ENCODE measurements at places on chromosomes 5 and 9. TPM values are rescaled to one million over a fixed set of nuclear protein-coding genes. Genes with fewer than 3 reads are reported as not detected.

GRCh38 chr5:149271195-149271715 lies 404 bp upstream of the AFAP1L1 start:
- no peak for DNase-seq

Gene PCDHGA6
- 4.1 TPM for total RNA-seq

- no peak for DNase-seq
These were observed 412.7 kb downstream of the CDH10 start for GRCh38 chr5:24232041-24232440.

Gene DMRT3
- not detected for total RNA-seq

- DNase-seq, result no peak
These were observed 232.5 kb downstream of the GADD45G start for GRCh38 chr9:89837162-89837933.

Gene AGTPBP1
- total RNA-seq, result 65.2 TPM

- no peak for DNase-seq
These were observed 283.7 kb downstream of the CSNK1G3 start for GRCh38 chr5:123795688-123796087.

Gene PCDHB9
- total RNA-seq, result 0.63 TPM

- DNase-seq, result no peak
These were observed 513.2 kb downstream of the SPOCK1 start for GRCh38 chr5:136985785-136986475.

Gene ZNF883
- 0.26 TPM for total RNA-seq

GRCh38 chr5:54823006-54823405 lies 162.4 kb downstream of the ESM1 start:
- no peak for DNase-seq

DNA sequence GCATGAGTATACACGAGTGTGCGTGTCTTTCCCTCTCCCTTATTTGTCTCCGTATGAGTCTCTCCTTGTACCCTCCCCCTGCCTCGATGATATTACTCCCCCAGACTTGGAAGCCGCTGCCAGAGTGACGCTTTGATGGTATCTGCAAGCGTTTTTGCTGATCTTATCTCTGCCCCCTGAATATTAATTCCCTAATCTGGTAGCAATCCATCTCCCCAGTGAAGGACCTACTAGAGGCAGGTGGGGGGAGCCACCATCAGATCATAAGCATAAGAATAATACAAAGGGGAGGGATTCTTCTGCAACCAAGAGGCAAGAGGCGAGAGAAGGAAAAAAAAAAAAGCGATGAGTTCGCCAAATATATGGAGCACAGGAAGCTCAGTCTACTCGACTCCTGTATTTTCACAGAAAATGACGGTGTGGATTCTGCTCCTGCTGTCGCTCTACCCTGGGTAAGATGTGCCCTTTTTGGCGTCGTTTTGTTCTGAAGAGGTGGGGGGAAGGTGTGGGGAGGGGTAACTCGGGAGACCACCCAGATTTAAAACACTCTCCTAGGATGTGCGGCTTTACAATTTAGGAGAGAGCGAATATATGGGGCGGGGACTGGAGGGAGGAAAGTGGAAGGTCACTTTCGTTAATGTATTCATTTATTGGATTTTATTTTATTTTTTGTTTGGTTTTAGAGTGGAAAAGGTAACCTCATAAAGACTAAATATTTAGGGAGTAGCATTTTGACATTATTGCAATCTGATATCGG lies at the start of gene GABRG2:
GABRG2 (plus strand) TSS at position 119 of the 757 bp plus-strand sequence; CDS start at position 346, 227 bp downstream.
- no peak for DNase-seq

DNA sequence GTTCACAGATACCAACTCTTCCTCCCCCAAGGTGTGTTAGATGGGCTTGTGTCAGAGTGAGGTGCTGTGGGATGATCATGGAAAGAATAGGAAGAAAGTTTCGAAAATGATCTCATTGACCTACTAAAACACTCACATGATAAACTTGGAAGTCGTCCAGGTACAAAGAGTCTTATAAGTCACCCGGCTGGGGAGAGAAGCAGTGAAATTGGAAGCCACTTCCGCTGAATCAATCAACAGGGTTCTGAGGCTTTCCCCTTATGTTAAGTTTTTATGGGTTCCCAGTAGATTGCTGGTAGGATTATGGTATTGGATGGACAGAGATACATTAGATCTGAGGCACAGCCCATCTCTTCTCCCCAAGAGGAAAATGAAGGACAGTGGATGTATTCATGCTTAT lies 218.8 kb upstream of the MSX2 start:
- no peak for DNase-seq

GRCh38 chr9:137470785-137471184 lies 11.7 kb upstream of the NSMF start:
- no peak for DNase-seq

Gene PCDHB5
- 22.4 TPM for total RNA-seq

Gene MARVELD2
- 37.2 TPM for total RNA-seq

Gene HSD17B3
- 1.0 TPM for total RNA-seq

DNA sequence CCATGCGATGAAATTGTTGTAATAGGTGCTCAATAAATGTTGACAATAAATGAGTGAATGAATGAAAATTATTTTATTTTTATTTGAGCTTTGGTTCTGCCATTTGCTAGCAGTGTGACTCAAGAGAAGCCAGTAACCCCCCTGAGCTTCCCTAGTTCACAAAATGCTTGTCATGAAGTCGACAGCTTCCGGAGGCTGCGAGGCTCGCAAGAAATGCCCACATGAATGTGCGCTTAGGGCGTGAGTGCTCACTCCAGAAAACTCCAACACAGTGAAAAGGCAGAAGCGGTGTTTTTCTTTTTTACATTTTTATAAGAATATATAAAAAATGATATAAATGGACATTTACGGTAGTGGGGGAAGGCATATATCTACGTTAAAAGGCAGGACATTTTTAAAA lies 26.5 kb downstream of the CDKN2A start:
- DNase-seq, result no peak

Gene GPR151
- not detected for total RNA-seq

Gene PCDHB6
- 0.46 TPM for total RNA-seq

Gene PCDHA10
- total RNA-seq, result 0.30 TPM

- DNase-seq, result no peak
These were observed 153.4 kb downstream of the PIK3R1 start for GRCh38 chr5:68369023-68369359.

Gene CMBL
- total RNA-seq, result 8.0 TPM

DNA sequence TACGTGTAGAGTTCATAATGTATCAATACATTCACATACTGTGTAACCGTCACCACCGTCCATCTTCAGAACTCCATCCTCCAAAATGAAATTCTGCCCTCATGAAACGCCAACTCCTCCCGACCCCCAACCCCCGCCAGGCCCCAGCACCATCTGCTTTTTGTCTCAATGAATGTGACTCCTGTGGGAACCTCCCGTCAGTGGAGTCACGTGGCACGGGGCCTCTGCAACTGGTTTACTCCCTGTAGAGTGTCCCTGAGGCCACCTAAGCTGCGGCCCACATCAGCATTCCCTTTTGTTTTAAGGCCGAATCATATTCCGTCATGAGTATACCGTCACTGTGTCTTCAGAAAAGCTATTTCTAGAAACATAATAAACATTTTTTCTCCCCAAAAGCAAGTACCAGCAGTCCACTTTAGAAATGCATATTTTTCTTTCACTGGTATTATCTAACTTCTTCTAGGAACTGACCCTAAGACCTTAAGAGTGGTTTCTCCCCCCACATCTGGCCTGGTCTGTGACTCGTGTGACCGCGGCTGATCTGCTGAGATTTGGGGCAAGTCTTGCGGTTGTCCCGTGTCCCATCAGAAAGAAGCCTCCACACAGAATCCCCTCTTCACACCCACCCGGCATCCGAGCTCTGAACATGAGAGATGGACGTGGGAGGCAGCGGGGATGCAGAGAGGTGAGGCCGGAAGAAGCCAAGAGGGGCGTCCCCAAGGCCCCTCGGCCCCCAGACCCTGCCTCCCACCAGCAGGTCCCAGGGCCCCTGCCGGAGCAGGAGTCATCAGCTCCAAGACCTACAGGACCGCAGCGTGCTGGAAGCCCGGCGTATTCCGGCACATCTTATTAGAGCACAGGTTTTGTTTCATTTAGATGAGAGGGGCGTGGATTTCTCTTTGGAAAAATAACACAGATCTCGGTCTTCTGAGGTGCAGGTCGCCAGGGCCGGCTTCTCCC lies 38.3 kb downstream of the SLC6A3 start:
- DNase-seq, result no peak

DNA sequence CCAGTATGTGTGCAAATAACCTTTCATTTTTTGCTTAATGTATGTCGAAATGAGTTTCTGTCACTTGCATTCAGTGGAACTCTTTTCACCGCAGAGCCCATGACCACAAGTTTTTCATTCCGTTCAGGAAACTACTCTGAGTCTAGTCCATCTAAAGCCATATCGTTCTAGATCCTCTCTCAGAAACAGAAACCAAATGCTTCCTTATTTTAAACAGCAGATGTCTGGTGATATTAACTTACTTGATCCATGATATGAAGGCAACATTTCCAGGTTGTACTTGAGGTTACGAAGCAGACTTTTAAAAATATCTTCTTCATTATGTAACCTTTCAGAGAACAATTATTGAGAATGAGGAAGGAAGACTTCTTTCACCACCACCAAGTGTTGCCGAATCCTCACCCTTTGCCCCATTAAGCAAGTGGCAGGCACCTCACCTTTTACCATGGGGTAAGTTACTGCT lies 72.4 kb upstream of the GNAQ start:
- peak; percentile 41 for DNase-seq

GRCh38 chr5:96928931-96929708 lies 6.8 kb upstream of the LNPEP start:
- DNase-seq, result no peak

Gene ANKRD31
- not detected for total RNA-seq

DNA sequence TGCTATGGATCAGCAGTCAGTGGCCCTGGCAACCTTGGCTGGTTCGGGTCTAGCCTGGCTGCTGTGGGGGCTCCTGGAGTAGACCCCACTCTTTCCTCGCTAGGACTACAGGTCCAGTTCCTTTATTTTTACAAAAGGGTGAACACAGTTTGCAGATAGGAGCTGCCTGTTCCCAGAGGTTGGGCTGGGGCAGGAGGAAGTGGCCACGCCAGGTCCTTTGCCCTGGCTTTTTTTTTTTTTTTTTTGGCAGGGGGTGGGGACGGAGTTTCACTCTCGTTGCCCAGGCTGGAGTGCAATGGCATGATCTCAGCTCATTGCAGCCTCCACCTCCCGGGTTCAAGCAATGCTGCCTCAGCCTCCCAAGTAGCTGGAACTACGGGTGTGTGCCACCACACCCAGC lies 7.9 kb downstream of the SLC2A6 start:
- DNase-seq, result no peak

- no peak for DNase-seq
These were observed 12.9 kb downstream of the TCF7 start for GRCh38 chr5:134127376-134127861.

Gene SPATA24
- 3.0 TPM for total RNA-seq

All from upper lobe of left lung (tissue), 6 donors.